Fibroblast of skin of scalp (primary cell): ENCODE measurements at places on chromosomes 4 and X.

GRCh38 chrX:48976086-48976485 lies 4.4 kb upstream of the KCND1 start:
- no peak for DNase-seq

DNA sequence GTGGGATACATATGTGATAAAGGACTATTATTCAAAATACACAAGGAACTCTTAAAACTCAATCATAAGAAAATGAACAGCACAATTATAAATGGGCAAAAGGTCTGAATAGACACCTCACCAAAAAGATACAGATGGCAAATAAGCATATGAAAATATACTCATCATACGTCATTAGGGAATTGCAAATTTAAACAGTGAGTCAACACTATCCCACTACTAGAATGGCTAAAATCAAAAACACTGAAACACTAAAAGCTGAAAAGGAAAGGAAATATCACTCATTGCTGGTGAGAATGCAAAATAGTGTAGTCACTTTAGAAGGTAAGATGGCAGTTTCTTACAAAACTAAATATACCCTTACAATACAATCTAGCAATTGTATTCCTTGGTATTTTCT lies 597.0 kb upstream of the PABPC4L start:
- no peak for DNase-seq

DNA sequence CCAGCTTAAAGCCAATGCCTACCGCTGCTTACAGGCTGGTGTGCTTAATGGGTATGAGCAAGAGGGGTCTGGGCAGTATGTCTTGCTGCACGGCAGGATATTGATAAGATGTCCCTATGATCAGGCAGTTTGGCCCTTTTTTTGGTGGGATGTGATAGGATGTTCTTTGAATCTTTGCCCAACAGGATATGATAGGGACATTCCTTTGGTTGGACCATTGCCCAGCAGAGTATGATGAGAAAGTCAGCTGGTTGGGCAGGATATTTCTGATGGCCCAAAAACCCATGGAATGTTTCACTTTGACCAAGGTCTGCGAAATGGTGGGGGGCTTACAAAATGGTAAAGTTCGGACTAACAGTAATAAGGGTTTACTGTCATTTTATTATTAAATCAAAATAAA lies 1060.6 kb downstream of the STIM2 start:
- peak; percentile 66 for DNase-seq

GRCh38 chrX:72054779-72055489 lies 76.8 kb downstream of the RTL5 start:
- no peak for DNase-seq

DNA sequence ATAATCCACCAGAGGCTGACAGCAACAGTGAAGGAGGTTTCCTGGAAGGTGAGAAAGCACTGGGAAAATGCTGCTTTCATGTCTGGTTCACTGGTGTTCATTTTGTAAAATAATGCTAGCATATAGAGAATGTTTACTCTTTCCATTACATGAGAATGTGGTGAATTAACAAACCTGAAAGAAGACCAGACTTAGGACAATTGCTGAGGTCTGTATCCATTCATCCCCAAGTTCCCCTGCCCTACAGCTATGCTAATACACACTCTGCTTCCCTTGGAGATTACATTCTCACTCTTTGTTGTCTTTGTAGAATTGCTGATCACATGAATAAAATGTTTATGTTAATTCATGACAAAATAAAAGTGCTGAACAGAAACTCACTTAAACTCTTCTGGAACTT lies 99.5 kb downstream of the ARHGAP6 start:
- DNase-seq = no peak

- no peak for DNase-seq
Measured at GRCh38 chr4:104146048-104146447, 348.6 kb downstream of the CXXC4 start.

GRCh38 chr4:146340798-146341197 lies 126.5 kb downstream of the REELD1 start:
- peak; percentile 48 for DNase-seq

GRCh38 chr4:41969671-41970070 lies 11.9 kb upstream of the DCAF4L1 start:
- no peak for DNase-seq

DNA sequence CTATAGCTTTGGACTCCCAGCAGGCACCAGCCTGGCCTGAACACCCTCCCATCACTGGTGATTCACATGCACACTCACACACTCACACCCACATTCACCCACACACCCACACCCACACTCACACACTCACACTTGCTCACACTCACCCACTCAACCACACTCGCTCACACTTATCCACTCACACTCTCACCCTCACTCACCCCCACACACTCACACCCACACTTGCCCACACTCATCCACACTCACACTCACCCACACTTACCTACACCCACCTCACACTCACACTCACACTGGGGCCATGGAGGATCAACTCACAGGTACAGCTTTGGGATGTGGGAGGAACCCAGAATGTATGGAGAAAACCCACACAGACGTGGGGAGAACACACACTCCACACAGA lies 548.2 kb upstream of the FAT1 start:
- no peak for DNase-seq

GRCh38 chr4:11817088-11817487 lies 388.4 kb upstream of the HS3ST1 start:
- no peak for DNase-seq

GRCh38 chrX:44931441-44931973 lies 58.5 kb downstream of the KDM6A start:
- DNase-seq = no peak

DNA sequence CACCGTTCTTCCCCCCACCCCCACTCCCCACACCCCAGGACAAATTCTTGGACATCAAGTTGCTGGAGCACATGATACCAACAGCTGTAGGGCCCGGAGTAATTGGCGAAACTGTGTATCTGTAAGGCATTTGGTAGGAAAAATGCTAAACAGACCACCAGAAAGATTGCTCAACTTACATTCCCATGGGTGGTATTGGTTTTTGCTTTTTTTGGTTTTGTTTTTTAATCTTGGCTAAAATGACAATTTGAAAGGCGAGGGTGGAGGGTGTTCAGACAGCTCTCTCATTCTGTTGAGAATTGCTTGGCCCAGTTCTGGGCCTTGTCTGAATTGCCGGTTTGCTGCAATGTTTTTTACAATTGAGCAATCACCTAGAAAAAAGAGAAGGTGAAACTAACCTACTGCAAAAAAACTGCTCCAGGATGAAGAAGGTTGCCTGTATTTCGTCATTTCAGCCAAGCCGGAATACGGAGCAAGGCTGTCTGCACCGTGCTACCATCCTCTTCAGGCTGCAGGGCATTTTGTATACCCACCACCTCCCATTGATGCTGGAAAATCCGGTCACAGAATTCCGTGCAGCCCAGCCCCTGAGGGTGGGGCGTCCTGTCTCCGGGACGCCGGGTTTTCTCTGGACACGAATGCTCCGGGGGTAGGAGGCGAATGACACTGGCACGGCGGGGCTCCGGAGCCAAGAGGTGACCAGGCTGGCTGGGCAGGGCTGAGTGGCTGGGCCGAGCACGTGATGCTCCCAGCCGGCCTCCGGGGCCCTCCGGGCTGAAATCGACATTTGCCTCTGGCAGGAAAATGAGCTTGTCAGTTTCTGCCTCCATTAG lies at the start of gene CLCN4:
TSS of gene CLCN4 (plus strand) at position 777 of the 833 bp plus-strand sequence. CDS start 28,058 bp downstream, outside the sequence.
- DNase-seq = peak; percentile 46

DNA sequence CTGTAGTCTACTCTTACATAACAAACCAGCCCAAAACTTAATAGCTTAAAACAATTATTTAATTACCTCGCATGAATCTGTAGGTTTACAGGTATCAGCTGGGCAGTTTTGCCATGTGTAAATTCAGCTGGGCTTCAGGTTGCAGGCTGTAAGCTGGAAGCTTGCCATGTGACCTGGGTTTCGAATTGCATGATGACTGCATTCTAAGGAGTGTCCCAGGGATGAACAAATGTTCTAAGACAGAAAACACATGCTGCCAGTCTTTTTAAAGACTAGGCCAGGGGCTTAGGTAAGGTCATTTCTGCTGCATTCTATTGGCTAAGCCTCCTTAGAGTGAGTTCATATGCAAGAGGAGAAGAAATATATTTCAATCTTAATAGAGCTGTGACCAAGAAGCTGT lies 44.8 kb downstream of the GRIA2 start:
- DNase-seq = no peak

- DNase-seq = peak; percentile 93
Measured at GRCh38 chr4:169225058-169225751, 45.6 kb downstream of the SH3RF1 start.

- DNase-seq = no peak
Measured at GRCh38 chr4:15144249-15144966, 142.1 kb downstream of the CPEB2 start.

GRCh38 chr4:8580321-8581093 lies at the start of gene GPR78:
Gene GPR78 (plus strand): TSS chr4:8580392. CDS start chr4:8580983, 591 bp downstream.
- DNase-seq = peak; percentile 68

DNA sequence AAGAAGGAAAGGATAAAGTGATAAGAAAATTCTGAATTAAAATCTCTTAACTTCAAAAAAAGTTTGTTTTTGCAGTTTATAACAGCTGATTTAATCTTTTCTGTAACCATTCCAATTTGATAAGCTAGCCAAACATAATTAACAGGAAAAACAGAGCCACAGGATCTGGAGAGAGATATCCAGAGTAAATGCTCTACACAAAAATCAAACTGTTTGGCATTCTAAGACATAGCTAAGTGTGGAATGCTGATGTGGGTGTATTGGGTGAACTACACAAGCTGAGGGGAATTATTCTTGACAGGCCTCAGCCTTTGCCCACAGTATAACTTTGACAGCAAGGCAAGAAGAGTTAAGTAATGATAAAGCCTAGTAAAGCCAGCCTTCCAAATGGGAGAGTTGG lies 184.8 kb downstream of the GABRG1 start:
- DNase-seq = no peak

- no peak for DNase-seq
Measured at GRCh38 chr4:94924566-94924965, 166.8 kb downstream of the BMPR1B start.

DNA sequence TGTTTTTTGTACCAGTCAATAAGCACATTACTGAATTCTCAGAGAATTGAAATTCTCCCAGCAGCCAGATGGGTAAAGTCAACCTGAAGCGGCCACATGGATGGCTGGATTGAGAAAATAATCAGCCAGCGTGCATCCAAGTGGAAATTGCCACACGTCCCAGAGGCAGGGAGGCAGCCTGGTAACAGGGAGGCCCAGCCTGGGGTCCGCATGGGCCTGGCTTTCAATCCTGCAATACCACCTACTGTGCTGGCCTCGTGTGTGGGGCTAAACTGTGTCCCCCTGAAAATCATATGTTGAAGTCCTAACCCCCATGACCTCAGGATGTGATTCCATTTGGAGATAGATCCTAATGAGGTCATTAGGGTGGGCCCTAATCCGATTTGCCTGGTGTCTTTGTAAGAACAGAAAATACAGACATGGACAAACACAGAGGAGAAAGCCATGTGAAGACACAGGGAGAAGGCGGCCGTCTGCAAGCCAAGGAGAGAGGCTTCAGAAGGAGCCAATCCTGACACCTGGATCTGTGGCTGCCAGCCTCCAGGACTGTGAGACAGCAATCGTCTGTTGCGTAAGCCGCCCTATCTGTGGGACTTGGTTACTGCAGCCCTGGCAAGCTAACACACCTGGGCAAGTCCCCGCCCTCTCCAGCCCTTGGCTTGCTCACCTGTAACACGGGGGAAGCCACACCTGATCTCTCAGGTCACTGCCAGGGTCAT lies 90.3 kb downstream of the JAKMIP1 start:
- DNase-seq = peak; percentile 2

DNA sequence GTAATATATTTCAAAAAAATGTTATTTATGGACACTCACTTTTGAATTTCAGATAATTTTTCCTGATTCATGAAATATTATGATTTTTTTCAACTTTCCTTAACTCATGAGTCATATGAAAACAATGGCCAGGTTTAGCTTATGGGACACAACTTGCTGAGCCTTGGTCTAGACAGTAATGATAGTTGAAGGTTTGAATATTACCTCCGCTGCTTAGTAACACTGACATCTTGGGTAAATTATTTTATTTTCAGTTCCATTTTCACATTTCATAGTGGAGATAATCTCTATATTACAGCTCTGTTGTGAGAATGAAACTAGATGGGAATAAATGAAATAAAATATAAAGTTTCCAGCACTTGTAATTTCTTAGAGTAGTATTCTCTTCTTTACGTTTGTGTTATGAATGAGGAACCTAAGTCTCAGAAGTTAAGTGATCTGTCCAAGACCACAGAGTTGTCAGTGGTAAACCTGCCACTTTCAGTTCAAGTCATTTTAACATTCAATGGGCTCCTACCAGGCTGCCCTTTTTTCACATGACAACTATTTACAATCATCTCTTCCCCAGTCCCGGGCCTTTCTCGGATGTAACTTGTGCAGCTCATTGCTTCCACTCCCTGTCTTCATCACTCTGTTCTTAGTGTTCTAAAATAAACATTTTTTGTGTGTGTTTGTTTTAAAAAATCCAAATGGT lies 46.8 kb upstream of the GC start:
- DNase-seq = no peak

DNA sequence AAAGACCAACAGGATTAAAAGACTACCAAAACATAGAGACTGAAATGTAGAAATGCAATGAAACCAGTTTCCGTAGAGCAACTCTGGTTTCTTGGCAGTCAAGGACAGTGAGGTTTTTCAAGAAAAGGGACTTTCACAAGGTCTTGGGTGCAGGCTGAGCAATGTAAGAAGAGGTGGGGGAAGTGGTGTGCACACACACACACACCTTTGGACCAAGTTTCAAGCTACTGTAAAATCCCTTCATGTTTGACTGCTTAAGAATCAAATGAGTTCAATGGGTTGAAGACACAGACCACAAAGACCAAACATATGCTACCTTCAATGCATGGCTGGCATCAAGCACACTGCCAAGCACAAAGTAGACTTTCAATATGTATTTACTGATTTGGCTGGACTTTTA lies 17.8 kb upstream of the MCF2 start:
- no peak for DNase-seq
